ENCODE measurements at places on chromosomes 3 and 15.

DNA sequence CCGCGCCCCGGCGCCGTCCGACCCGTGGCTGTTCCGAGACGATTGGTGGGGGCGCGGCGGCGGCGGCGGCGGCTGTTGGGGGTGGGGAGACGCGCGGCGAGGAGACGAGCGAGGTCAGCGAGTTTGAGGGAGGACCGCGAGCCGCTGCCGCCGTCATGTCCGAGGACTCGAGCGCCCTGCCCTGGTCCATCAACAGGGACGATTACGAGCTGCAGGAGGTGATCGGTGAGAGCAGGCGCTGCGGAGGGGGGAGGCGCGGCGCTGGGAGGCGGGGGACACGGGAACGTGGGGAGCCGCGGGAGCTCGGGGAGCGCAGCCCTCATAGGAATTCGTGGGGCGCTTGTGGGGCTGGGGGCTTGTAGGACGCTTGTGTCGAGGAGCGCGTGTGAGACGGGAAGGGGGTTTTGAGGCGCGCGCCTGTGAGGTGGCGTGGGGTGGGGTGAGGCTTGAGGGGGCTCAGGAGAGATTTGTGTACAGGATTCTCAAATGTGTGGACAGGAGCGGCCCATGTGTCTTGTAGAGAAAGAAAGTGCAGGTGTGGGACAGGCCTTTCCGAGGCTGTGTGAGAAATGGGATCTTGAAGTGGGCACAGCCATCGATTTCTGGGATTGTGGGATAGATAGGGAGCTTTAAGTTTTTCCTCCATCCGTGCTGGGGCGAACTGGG, 518 bp downstream of the OXSR1 start:
- peak; percentile 44 for DNase-seq

GRCh38 chr3:45554006-45554666, 40.4 kb upstream of the LIMD1 start:
- peak; percentile 72 for DNase-seq

GRCh38 chr3:181056136-181056732, 66.7 kb upstream of the DNAJC19 start:
- DNase-seq: no peak

DNA sequence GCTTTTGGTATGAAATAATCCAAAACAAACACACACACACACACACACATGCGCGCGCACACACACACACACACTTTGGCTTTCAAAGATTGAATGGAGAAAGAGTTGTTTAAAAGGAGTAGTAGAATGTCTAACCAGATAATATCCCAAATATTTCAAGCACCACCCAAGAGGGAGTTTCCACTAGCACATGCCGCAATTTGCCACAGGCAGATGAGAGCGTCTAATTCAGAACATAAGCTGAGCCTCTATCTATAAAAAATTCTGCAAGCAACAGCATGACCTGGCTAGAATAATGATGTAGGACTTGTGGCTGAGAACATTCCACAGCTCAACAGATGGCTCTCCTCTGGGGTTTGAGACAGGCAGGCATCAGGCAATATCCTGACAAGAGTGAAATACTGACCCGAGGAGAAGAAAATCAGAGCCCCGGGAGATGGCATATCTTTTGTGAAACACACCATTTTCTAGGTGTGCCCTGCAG, 302.5 kb upstream of the GADL1 start:
- DNase-seq: no peak

GRCh38 chr3:127112796-127113570, 79.9 kb upstream of the PRR23E start:
- no peak for DNase-seq

- DNase-seq: no peak
Observed at GRCh38 chr15:91100814-91101607, 954 bp downstream of the SV2B start.

- DNase-seq: no peak
Observed at GRCh38 chr3:3648988-3649679, 150.1 kb upstream of the LRRN1 start.

- no peak for DNase-seq
Observed at GRCh38 chr3:130826516-130827182, 67.2 kb upstream of the ATP2C1 start.

- no peak for DNase-seq
Observed at GRCh38 chr15:48120745-48121144, at the start of gene SLC24A5. TSS of gene SLC24A5 (plus strand) at chr15:48120990. CDS start at chr15:48121045, 55 bp downstream.

GRCh38 chr15:96412045-96412905, 81.8 kb downstream of the NR2F2 start:
- DNase-seq: no peak

GRCh38 chr3:8482263-8482662, 19.4 kb upstream of the LMCD1 start:
- DNase-seq: no peak

DNA sequence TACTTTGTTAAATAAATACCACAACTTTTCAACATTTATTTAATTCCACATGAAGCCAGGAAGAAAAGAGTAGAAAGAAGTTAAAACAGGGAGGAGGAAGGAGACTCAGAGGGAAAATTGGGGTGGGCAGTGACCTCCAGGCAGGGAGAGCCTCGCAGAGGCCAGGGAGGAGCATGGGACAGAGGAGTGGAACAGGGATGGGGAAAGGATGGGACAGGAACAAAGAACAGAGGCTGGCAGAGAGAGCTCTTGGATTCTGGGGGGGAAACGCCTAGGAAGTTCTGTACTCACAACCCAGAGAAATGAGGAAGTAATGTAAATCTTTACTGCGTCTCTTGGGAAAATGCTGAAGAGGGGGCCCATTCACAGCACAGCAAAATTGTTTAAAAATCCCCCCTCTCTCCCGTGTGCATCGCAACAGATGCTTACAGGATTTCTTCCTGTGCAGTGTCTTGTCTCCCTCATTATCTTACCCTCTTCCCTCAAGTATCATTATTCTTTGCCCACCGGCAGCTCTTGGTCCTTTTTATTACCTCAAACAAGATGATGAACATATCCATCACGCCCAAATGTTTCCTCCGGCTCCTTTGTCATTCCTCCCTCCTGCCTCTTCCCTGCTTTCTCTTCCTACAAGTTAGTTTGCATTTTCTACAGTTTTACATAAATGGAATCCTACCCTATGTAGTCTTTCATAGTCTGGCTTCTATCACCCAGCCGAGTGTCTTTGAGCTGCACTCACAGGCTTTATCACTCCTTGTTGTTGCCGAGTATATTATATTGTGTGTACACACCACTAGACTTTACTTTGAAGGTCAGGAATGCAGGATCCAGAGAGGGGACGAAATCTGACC, 65.5 kb downstream of the ARHGAP31 start:
- DNase-seq: peak; percentile 36

DNA sequence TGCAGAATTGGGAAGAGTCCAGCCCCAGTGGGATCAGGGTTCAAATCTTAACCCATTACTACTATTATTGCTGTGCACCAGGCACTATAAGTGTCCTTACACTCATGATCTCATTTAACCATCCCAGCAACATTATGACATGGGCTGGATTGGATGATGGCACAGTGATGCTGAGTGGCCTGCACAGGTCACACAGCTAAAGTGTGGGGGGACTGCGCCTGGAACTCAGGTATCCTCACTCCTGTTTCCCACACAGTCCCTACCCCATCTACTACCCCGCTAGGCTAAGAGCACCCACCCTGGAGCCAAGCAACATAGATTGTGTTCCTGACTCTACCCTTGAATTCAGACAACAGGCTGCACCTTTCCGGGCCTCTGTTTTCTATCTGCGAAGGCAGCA, 16.0 kb downstream of the WNT5A start:
- no peak for DNase-seq

DNA sequence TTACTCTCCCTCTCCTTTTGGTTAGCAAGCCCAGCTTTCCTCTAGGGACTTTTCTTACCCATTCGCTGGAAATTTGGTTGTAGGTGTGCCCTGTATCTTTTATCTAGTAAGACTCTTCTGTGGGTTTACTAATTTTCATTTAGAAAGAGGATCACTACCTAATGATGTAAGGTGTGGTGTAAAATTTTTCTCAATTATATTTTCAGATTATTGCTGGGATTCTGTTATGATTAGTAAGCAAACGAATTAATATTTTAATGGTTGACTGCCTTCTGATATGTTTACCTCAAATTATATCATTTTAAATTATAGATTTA, 28.5 kb downstream of the PLCL2 start:
- DNase-seq: no peak

DNA sequence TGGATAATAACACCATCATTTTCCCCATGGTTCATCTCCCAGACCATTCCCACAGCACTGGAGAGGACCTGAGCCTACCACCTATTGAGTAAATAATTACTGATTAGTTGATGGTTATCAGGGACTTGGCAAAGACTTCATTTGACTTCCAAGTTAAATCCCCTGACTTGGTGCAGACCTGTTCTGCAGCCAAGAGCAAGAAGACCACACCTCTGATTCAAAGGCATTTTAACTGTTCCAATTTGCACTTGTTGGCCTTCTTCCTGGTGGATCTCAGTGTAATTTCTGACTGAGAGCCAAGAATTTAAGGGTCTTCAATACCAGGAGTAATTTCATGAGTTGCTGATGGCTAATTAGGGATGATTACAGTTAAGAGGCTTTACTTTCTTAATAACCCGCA, 24.0 kb downstream of the THSD4 start:
- DNase-seq: no peak

DNA sequence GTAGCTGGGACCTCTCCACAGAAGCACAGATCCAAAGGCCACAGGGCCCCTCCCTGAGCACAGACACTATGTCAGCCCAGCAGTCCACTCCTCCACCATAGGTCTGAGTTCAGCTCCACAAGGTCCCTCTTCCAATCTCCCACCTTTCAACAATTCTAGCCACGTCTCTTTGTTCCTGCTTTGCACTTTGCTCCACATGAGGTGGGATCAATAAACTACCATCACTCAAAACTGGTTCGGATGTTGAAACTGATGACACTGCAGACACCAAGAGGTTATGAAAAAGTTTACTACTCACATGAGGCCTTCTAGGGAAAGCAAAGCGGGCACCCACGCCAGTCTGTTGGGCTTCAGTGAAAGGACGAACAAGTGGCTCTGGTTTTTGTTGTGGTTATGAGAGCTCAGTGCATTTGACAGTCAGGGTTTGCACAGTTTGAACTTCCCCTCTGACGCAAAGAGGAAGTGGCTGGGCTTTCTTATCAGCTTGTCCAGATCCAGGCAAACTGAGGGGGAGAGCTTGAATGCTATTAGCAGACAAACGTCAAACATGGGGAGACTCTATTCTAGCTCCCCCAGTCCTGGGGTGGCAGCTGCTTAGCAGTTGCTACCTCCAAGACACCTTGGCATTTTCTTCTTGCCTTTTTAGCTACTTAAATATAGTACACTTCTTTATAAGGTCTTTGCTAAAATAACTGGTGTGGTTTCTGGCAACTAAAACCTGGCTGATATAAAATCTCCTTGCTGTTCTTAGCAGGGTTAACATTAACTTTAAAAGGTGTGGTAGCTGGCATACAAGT, 37.8 kb downstream of the ZNF445 start:
- peak; percentile 49 for DNase-seq

- no peak for DNase-seq
Observed at GRCh38 chr3:139302084-139302800, 41.6 kb upstream of the MRPS22 start.

DNA sequence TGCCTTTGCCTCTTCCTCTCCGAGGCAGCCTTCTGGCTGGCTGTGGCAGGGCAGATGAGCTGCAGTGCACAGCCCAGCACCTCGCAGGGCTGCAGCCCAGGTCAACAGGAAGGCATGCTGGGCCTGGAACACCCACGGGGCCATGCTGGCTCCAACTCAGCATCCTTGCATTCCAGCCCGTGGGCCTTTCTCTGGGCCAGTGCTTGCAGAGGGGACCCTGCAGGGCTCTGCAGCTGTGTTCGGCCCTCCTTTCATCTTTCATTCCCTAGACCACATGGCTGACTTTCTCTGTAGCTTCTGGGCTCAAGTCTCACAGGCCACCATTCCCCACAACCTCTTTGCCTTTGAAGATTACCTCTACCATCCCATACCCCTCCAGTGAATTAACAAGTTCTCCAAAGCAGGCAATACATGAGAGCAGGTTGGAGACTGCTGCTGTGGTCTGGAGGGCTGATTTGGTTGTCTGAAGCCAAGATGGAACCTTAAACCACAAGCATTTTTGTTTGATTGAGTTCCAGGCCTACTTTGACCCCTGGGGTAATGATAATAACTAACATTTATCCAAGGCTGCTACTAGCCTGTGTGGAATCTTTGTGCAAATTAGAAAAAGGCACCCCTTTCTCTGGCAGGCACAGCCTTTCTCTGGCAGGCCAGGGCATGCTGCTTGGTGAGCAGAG, 5.9 kb downstream of the FAM131A start:
- no peak for DNase-seq

- DNase-seq: no peak
Observed at GRCh38 chr3:5809586-5810246, 622.2 kb downstream of the EDEM1 start.

DNA sequence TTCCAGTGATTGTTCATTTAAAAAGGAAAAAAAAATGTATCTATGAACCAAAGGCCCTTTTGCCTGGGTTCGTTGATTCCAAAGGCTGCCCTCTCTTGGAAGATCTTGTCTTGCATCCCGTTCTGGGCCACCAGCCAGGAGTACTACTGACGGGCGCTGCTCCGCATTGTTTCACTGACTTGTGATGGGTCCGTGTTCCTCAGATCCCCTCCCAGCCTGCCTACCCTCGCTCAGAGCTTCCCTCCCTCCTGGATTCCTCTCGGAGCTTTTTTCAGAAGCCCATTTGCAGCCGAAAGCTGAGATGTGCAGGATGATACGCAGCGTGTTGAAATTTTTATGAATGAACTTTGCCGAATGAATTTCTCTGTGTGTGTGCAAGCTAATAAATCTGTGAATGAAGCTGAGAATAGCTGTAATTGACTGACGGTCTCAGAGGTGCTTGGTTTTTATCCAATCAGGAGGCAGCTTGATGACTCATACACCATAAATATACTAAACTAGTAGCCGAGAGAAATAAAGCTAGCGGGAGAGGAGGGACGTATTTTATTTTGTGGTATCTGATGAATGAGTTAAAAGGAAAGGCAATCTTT, at the start of gene SHC4:
Gene SHC4 (minus strand): TSS at position 396 of the 590 bp plus-strand sequence. CDS start 904 bp downstream, outside the sequence.
- DNase-seq: peak; percentile 8

DNA sequence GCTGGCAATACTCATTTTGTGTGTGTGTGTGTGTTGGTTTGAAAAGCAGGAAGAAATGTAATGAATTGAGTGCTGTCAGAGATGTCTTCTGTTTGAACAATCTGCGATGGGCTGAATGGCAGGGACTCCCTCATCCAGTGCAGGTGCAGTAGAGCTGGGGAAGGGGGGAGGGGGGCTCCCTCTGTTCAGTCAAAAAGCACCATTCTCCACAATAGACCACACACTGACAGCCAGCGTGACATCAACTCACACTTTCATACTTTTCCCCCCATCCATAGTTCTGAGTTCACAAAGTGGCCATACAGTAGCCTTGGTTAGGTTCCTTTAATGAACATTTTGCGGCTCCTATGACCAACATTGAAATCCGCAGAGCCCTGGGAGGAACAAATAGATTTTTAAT, 10.4 kb downstream of the SOX2 start:
- no peak for DNase-seq

DNA sequence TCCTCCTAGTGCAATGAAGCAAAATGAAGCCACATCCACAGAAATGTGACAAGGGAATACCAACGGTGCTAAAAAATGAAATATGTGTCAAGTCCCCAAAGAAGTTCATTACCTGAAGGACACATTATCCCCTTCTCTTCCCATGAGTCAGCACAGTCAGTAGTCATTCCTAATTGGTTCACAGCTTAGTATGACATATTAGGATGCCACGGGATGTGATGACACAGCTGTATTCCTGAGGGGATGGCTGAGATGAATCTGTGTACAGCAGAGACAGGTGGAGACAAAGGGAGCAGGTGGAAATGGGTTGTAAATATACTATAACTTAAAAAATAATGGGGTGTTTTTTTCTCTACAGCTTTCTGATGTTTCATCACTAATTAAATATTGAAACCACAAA, 273.4 kb downstream of the ARRDC4 start:
- no peak for DNase-seq

GRCh38 chr3:5389057-5389456, 201.6 kb downstream of the EDEM1 start:
- DNase-seq: no peak

Measured in NAMALWA (cell line).